Activated CD8-positive, alpha-beta memory T cell treated with anti-CD3 and anti-CD28 coated beads for 1 hour (primary cell): ENCODE measurements at places on chromosomes 7 and 10.

DNA sequence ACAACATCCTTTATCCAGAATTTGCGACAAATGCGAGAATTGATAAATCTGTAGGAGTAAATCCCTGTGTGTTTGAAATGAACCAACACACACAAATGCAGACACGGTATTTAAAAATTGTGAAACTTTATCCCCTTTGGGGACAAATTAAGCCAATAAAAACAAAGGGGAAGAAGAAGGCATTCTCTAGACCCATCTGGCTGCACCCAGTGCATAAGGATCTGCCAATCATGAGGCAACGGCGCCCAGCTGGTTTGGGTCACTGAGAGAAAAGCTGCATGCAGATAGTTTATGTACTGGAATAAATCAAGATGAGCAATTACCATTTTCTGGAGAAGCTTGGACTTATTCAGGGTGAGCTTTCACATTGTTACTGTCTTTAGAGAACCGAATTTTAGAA is 45.7 kb downstream of the VAX1 start:
- no peak for DNase-seq

GRCh38 chr10:117936141-117936540 is 110.6 kb downstream of the RAB11FIP2 start:
- DNase-seq = no peak

DNA sequence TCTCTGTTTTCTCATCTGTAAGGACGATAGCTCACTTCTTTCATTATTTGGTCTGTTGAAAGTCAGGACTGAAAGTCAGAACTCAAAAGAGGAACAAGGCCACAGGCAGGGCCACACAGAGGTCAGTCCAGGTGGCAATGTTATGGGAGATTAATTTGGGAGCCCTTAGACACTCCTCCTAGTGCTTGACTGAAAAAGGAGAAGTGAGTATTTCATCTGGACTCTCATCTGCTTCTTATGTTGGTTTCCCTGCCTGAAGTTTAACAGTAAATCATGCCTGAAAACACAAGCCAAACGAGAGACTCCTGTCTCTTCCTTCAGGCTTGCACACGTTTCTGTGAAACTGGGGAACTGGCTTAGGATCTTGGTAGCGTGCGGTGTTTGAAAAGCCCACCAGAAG is 248.5 kb downstream of the BUB3 start:
- no peak for DNase-seq

GRCh38 chr7:9082203-9082602 is 648.8 kb downstream of the NXPH1 start:
- DNase-seq = no peak

DNA sequence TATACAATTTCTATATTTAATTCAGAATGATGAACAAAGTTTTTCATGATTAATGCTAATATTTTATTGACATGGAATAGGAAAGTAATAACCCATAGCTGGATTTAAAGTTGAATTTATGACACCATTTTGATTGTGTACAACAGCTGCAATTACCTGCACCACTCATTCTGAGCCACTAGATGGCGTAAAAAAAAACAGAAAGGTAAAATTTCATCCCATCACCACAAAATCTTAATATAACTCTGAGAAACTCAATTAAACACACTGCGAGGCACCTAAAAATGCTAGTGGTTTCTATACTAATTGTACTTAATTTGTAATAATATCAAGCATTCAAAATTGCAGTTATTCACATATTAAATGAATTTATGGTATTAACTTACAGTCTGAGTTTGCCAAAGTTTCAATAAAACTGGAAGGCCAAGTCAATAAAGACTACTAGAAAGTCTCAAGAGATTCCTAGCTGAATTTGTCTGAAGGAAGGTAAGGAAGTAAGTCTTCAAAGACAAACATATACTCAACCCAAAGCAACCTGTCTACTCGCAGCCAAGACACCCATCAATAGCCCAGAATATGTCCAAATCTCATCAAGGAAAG is 182.5 kb downstream of the SKAP2 start:
- DNase-seq = no peak

GRCh38 chr10:557792-558328 is 131.6 kb downstream of the DIP2C start:
- DNase-seq = no peak
